ENCODE measurements at places on chromosomes 7 and 10. TPM values are rescaled to one million over a fixed set of nuclear protein-coding genes. Genes with fewer than 3 reads are reported as not detected.

DNA sequence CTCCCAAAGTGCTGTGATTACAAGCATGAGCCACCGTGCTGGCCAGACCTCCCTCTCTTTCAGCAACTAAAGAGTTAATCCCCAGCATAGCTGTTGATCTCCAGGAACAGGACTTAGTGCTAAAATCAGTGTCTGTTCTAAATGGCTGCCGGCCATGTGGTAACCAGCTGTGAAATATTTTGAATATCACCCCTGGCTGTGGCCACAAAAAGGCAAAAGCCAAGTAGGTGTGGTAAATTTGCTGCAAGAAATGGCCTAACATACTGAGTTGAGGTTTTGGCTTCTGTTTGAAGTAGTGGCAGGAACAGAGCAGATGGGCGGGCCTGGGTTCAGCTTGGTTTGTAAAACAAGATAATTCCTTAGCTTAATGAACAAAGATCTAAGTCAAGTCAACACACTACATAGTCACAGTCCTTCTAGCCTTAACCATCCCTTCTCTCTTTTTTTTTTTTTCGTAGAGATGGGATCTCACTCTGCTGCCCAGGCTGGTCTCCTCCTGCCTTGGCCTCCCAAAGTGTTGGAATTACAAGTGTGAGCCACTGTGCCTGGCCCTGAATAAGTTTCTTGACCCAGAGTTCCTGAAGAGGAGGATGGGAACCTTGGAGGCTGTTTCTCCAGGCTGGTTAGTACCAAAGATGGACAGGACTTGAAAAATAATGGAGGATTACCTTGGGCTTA is 22.7 kb upstream of the AGFG2 start:
- DNase-seq = no peak

- no peak for DNase-seq
Measured at GRCh38 chr10:118471863-118472262, 123.6 kb downstream of the PRLHR start.

DNA sequence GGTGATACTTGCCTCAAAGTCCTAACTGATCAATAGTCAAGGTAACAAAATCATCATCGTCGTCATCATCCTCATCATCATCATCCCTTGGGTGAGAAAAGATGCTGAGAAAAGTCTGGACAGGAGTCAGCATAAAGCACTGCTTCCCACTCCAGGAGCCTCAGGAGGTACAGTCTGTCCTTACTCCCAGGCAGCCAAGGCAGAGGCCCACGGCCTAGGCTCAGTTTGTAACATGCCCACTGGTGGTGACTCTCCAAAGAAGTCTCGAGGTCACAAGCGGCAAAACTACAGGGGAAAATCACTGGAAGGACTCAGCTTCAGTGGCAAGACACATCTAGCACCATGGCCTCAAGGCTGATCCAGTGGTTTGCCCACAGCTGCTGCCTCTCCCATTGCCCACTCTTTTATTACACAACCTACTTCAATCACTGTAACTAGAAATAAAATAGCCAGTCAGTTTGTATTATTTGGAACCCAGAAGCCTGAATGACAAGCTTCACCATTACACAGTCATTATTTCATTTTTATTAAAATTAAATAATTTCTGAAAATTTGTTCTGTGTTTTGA is 150.4 kb downstream of the SRPK2 start:
- no peak for DNase-seq

DNA sequence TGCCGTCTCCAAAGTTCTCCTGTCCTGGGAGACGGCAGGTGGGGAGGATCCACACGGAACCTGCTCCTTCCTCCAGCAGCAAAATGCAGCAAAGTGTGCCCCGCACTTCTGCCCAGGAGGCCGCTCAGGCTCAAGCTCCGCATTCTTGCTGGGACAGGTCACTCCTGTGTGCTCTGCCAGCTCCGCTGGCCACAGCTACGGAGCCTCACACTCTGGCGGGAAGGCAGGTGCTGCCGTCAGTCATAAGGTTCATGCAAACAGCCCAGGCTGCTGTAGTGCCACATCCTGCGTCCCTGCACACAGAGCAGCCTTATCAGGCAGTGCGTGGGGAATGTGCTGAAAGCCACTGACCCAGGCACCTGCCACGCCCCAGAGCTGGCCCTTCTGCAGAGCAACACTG is 22.4 kb downstream of the ADGRA1 start:
- no peak for DNase-seq

GRCh38 chr10:22657566-22658225 is 56.7 kb downstream of the PIP4K2A start:
- DNase-seq = no peak

NUTM2D gene
- 2.7 TPM for polyA plus RNA-seq

GFRA1 gene
- 24.2 TPM for polyA plus RNA-seq

DNA sequence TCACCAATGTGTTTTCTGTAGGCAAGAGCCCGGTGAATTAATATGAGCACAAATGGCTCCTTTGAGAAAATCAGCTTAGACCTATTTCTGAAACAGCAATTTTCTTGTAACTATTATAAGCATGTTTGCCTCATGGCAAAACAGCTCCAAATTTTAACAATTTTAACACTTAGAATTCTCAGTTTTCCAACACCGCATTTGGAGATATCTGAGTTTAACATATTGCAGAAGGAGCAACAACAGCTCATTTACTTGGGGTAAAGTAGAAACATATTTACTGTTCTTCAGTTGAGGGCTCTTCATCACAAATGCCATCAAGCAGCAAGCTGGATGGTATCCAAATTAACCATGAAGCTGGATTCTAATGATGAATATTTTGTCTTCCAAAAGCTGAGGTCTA is 134.0 kb upstream of the SLC26A5 start:
- DNase-seq = no peak

DNA sequence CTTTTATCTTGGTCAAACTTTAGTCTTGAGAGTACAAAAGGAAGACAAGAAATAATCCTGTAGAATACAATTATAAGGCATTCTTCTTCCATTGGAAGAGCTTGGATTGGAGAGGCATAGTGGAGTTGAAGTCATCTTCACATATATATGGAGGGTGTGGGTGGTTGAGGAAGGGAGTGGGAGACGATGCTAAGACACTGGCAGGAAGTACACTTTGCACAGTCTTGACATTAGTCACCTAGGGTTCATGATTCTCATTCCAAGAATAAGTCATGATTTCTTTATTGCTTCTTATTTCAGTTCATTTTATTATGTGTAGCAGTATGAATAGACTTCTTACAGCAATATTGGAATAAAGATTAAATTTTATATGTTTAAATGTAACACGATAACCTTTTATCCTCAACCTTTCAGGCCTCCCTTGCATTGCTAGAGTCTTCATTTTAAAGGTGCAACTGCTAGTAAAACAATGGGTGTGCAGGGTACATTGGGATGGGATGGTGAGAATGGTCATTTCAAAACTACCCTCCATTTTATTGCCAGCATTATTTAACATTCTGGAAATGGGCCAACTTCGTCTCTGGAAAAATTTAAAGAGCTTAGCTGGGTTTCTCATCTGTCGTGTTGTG is 12.3 kb upstream of the SLC26A3 start:
- no peak for DNase-seq

DNA sequence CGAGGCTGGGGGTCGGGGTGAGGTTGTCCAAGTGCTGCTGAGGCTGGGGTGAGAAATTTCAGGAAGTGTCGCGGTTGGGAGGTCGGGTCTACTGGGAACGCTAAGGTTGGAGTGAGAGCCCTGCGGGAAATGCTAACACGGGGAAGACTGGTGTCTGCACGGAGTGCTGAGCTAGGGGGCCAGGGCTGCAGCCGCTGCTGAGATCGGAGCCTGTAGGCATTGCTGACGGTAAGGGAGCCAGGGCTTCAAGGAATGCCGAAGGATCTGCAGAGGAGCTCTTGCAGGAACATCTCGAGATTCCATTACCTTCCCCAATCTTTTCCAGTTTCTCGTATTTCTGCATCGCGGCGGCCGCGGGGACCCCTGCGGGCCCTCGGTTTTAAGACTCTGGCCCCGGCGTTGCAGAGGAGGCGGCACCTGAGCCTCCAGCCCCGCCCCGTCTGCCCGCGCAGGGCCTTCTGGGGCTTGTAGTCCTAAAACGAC is at the start of gene CDK5:
Gene CDK5 (minus strand): TSS at position 392 of the 483 bp plus-strand sequence. CDS start 49 bp downstream, at position 343.
- no peak for DNase-seq

DNA sequence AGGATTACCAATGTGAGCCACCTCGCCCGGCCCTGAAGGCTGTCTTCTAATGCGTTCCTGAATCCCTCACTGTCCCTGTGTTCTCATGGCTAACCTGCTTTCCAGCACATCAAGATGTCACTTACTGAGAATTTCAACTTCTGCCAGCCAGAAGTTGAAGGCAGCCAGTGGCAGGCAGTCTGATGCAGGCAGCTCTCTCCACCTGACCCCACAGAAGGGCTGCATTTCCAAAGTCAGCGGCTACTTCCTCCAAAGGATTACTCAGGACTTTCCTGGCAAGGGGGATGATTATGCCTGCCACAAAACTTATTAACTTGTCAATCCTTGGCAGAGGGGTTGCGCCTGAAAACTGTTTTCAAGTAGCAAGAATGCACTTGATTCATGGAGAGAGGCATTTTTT is 1219.4 kb downstream of the TYW1 start:
- no peak for DNase-seq

DNA sequence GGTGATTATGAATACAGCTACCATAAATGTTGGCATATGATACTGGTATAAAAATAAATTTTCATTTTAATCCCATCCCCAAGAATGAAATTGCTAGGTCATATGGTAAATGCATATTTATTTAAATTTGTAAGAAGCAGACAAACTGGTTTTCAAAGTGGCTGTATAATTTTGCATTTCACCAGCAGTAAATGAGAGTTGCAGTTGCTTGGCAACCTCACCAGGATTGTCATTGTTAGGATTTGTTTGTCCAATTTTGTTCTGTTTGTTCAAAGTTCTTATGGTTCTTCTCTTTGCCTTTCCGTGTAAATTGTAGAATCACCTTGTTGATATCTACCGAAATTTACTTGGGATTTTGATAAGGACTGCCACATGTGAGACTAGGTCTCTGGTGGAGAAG is 237.4 kb downstream of the OTUD1 start:
- no peak for DNase-seq

GRCh38 chr10:16141499-16141898 is 281.2 kb upstream of the MINDY3 start:
- no peak for DNase-seq

PODXL gene
- 30.8 TPM for polyA plus RNA-seq

DNA sequence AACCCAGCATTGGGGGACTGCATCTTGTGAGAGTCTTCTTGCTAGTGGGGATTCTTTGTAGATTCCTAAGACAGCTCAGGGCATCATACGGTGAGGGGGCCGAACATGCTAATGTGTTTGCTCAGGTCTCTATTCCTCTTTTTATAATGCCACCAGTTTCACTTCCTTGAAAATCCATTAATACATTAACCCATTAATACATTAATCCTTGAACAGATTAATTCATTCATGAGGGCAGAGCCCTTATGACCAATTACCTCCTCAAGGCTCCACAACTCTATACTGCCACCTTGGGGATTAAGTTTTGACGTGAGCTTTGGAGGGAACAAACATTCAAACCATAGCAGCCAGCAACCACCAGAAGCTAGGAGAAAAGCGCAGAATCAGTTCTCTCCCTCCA is 67.2 kb upstream of the POT1 start:
- no peak for DNase-seq

TTYH3 gene
- 26.7 TPM for polyA plus RNA-seq

- no peak for DNase-seq
Measured at GRCh38 chr7:124101173-124101768, 68.4 kb upstream of the TMEM229A start.

DNA sequence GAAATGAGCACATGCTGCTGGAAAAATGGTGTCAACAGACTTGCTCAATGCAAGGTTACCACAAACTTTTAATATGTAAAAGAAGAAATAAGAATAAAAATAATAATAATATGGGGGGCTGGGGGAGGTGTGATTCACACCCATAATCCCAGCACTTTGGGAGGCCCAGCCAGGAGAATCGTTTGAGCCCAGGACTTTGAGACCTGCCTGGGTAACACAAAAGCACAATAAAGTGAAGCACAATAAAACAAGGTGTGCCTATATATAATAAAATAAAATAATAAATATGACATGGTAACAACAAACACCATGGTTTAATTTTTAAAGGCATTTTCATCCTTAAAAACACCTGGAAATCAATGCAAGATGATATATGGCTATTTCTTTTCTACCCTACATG is 25.1 kb downstream of the EIF3A start:
- no peak for DNase-seq

- DNase-seq = no peak
Measured at GRCh38 chr10:58609532-58610150, 97.0 kb downstream of the BICC1 start.

DNA sequence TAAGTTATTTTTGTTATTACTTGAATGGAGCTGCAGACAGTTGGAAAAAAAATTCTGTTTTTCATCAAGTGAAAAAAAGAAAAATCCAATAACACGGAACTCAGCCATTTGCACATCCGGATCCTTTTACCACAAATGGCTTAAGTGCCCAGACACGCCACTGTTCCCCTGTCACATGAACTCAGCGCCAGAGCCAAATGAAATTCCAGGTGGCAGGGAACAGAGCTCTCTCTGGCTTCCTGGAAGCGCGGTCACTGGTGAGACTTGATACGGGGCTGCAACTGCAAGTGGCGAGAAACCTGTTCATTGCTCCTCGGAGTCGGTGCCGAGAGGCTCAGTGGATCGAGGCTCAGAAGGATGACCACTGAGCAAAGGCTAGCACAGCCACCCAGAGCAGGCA is 60.8 kb upstream of the NPTX2 start:
- DNase-seq = no peak

- no peak for DNase-seq
Measured at GRCh38 chr10:126094537-126094936, 198.2 kb downstream of the FANK1 start.

GRCh38 chr10:82411416-82411815 is 536.4 kb downstream of the NRG3 start:
- no peak for DNase-seq

PNLIP gene
- polyA plus RNA-seq = 0.11 TPM

GRCh38 chr7:111029574-111030251 is 61.2 kb upstream of the LRRN3 start:
- DNase-seq = no peak

GRCh38 chr10:16449454-16449853 is 12.6 kb downstream of the PTER start:
- DNase-seq = no peak

DNA sequence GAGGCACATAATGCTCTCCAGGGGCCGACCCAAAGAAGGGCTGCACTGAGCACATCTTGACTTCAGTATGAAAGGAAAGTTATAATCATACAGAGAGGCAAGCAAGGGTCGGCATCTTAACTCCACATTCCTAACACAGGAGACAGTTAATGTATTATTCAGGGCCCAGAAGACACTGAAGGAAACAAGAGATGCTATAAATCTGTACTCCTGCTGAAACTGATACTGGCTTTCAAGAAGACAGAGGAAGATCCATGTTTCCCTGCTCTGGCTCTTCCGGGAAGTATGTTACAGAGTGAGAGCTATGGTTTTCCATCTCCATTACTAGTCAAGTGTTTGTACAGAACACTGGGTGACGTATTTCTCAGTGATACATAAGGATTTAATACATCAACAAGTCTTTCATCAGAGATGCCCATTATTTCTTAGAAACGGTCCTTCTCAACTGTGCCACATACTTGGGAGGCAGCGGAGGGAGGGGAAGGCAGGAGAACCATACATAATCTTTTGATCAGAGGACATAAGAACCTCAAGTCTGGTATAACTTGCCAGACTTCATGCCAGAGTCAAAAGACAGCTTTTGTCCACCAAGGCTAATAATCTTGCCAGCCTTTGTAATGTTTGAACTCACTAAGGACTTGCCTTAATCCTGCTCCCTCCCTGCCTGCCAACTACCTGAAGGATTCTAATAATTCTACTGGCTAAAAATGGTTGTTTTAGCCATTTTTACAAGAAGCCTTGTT is 58.1 kb downstream of the ENO4 start:
- no peak for DNase-seq

GRCh38 chr7:112103246-112103645 is 103.0 kb downstream of the DOCK4 start:
- no peak for DNase-seq

GRCh38 chr10:12351889-12352288 is 2.5 kb downstream of the CAMK1D start:
- no peak for DNase-seq
